ENCODE measurements at places on chromosomes 12 and 14. TPM values are rescaled to one million over a fixed set of nuclear protein-coding genes. Genes with fewer than 3 reads are reported as not detected.

- no peak for DNase-seq
- H3K27ac ChIP-seq, result no peak overlapping the region
- no peaks in the 10 kb centered on the region for H3K36me3 ChIP-seq
- H3K4me3 ChIP-seq, result no peak overlapping the region
- no peaks in the 10 kb centered on the region for H3K27me3 ChIP-seq
These were observed 93.5 kb downstream of the PLEKHA5 start for GRCh38 chr12:19223018-19223417.

DNA sequence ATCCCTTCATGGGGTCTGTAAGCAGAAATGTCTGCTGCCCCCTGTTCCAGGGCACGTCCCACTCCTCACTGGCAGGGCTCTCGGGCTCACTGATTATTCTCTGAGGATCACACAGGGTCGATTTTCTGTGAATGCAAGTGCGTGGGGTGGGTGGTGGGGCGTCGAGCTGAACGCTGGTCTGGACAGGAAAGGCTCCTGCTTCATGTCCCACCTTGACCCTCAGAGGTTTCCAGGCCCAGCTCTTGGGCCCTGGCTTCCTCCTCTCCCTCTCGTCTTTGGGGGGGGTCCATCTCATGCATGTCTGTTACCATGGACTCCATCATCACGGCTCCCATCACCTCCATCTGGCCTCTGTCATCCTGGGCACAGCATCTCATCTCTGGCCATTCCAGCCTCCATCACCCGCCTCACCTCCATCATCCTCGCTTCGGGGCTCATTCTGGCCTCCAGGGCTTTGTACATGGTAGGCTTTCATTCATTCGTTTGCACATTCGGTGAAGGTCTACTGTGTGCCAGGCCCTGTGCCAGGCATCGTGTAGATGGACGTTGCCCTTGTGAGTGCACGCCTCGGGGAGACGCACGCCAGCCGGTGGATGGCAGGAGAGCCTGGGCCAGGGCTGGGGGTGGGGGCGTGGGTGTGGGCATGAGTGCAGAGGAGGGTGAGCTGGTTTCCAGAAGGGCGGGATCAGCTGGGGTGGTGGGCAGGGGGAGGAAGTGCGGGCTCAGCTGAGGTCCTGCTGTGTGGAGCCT lies 34.7 kb downstream of the RTL1 start:
- no peak overlapping the region for H3K4me3 ChIP-seq
- H3K4me1 ChIP-seq, result peaks cover 2% of the 10 kb centered on the region

DNA sequence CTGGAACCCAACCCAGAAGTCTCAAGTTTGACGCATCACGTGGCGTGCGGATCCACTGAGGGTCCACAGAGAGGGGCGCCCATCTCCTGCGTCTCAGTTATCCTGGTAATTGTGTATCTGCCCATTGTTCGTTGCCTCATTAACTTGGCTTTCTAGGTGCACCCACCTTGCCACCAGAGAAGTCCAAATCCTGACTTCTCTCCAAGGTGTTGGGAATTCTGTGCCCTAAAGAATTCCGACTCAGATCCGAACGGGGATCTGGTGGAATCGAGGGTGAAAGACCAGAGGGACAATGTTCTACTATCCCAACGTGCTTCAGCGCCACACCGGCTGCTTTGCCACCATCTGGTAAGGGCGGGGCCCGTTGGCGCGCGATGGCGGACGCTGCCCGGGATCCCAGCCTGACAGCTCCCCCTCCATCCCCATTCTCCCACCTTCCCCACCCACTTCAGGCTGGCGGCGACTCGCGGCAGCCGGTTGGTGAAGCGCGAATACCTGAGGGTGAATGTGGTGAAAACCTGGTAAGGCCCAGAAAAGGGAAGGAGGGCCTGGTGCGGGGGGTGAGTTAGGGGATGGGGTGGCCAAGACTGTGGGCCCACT lies 481 bp downstream of the REC8 start:
- peaks cover 18% of the 10 kb centered on the region for H3K4me1 ChIP-seq
- no peak for DNase-seq
- peak overlapping the region; percentile 78 for H3K4me3 ChIP-seq
- H3K27me3 ChIP-seq, result no peaks in the 10 kb centered on the region
- peak overlapping the region; percentile 54 for H3K27ac ChIP-seq

DNA sequence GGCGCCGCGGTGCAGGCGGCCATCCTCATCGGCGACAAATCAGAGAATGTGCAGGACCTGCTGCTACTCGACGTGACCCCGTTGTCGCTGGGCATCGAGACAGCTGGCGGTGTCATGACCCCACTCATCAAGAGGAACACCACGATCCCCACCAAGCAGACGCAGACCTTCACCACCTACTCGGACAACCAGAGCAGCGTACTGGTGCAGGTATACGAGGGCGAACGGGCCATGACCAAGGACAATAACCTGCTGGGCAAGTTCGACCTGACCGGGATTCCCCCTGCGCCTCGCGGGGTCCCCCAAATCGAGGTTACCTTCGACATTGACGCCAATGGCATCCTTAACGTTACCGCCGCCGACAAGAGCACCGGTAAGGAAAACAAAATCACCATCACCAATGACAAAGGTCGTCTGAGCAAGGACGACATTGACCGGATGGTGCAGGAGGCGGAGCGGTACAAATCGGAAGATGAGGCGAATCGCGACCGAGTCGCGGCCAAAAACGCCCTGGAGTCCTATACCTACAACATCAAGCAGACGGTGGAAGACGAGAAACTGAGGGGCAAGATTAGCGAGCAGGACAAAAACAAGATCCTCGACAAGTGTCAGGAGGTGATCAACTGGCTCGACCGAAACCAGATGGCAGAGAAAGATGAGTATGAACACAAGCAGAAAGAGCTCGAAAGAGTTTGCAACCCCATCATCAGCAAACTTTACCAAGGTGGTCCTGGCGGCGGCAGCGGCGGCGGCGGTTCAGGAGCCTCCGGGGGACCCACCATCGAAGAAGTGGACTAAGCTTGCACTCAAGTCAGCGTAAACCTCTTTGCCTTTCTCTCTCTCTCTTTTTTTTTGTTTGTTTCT lies 1.7 kb downstream of the HSPA2 start:
- H3K36me3 ChIP-seq, result peaks cover 11% of the 10 kb centered on the region
- H3K4me1 ChIP-seq, result peaks cover 22% of the 10 kb centered on the region
- H3K4me3 ChIP-seq, result peak overlapping the region; percentile 92
- no peak for DNase-seq
- peaks cover 46% of the 10 kb centered on the region for H3K27me3 ChIP-seq

GRCh38 chr14:105993814-105994213 lies 467.4 kb downstream of the TMEM121 start:
- no peak overlapping the region for H3K27ac ChIP-seq
- H3K36me3 ChIP-seq, result no peaks in the 10 kb centered on the region
- no peak for DNase-seq
- H3K4me1 ChIP-seq, result peaks cover 52% of the 10 kb centered on the region
- H3K27me3 ChIP-seq, result peaks cover 5% of the 10 kb centered on the region
- H3K4me3 ChIP-seq, result no peak overlapping the region

DNA sequence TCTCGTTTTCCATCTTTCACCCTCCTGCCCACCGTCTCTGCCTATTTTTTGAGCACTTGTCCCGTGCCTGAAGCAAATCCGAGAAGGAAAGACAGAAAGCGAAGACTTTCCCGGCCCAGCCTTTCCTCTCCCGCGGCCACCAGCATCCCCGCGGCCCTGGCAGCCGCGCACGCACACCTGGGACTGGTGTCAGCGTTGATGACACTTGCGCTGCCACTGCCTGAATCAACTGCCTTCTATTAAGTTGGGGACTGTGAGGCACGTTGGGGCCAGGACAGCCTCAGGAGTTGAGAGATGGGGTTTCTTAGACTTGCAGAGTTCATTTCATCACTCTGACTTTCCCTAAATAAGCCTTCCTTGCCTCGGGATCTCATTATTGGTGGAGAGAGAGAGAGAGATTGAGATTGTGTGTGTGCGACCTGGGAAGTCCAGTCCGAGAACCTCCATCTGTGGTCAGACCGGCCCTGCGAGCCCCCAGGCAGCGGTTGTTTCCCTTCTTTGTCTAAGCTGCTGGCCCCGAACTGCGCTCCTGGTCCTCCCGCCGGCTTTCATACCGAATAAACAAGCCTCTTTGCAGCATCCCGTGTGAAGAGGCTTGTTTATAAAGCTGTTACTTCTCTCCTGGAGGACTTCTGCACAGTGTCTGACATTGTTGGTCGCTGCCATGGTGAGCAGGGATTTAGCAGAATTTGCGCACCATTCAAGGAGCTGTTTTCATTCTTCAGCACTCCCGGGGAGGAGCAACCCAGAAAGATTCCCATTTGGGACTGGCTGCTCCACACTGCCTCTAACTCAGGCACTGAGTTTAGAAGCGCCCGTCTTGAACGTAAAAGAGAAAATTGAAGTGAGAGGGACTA lies 1.5 kb downstream of the PDZRN4 start:
- no peak overlapping the region for H3K27ac ChIP-seq
- no peak for DNase-seq
- peaks cover 40% of the 10 kb centered on the region for H3K27me3 ChIP-seq
- peaks cover 6% of the 10 kb centered on the region for H3K4me1 ChIP-seq

Gene TAS2R9
- total RNA-seq, result not detected

Gene OTOGL
- not detected for total RNA-seq

Gene NUP37
- total RNA-seq, result 117 TPM

GRCh38 chr12:68780731-68781130 lies 27.2 kb upstream of the MDM2 start:
- H3K36me3 ChIP-seq, result no peaks in the 10 kb centered on the region
- no peaks in the 10 kb centered on the region for H3K27me3 ChIP-seq
- no peak overlapping the region for H3K4me3 ChIP-seq
- no peak overlapping the region for H3K27ac ChIP-seq

GRCh38 chr12:113808095-113808951 lies 157.8 kb downstream of the RBM19 start:
- H3K27me3 ChIP-seq, result no peaks in the 10 kb centered on the region
- peaks cover 50% of the 10 kb centered on the region for H3K36me3 ChIP-seq
- H3K4me1 ChIP-seq, result no peaks in the 10 kb centered on the region
- no peak for DNase-seq
- H3K4me3 ChIP-seq, result no peak overlapping the region
- H3K27ac ChIP-seq, result no peak overlapping the region

Gene SLC10A1
- not detected for total RNA-seq

Gene CCDC198
- not detected for total RNA-seq

GRCh38 chr12:104142543-104142942 lies 4.5 kb upstream of the NFYB start:
- peaks cover 4% of the 10 kb centered on the region for H3K27me3 ChIP-seq
- H3K4me3 ChIP-seq, result no peak overlapping the region
- no peak for DNase-seq
- H3K4me1 ChIP-seq, result no peaks in the 10 kb centered on the region
- H3K36me3 ChIP-seq, result no peaks in the 10 kb centered on the region

- peaks cover 8% of the 10 kb centered on the region for H3K4me1 ChIP-seq
- DNase-seq, result peak; percentile 56
These were observed 79.2 kb downstream of the HECTD4 start for GRCh38 chr12:112303004-112303403.

DNA sequence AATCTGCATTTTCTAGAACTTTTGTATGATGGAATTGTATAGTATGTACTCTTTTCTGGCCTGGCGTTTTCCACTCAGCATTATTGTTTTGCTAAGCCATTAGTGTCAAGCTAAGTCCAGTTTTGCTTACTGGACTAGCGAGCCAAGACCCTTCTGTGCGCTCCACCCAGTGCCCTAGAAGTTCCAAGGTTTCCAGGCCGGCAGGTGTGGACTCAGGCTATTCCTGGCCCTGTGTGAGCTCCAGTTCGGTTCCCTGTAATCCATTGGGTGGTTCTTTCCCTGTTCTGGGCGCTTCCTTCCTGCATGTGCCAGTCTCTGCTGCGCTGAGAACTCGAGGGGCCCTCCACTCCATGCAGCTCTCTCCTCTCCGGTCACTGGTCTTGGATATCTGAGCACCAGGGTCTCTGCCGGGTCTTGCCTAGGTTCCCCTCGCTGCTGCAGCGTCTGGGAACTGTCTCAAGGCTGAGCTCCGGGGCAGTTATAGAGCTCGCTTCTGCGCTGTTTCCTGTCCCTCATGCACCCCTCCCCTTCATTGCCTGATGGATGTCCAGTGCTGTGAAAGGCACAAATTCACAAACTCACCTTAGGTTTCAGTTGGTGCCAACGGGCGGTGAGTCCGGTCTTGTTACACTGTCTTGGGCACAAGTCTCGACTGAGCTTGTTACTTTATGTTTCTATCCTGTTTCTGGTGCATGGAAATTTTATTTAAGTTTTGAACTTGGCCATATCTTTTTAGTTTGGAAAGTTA lies 100.8 kb downstream of the ADGRD1 start:
- H3K27ac ChIP-seq, result no peak overlapping the region
- no peak overlapping the region for H3K4me3 ChIP-seq
- peaks cover 7% of the 10 kb centered on the region for H3K4me1 ChIP-seq
- H3K27me3 ChIP-seq, result peaks cover 26% of the 10 kb centered on the region
- no peaks in the 10 kb centered on the region for H3K36me3 ChIP-seq

Gene ARHGEF40
- total RNA-seq, result not detected

Gene STON2
- 0.37 TPM for total RNA-seq

- no peak overlapping the region for H3K27ac ChIP-seq
- no peaks in the 10 kb centered on the region for H3K4me1 ChIP-seq
- DNase-seq, result no peak
- H3K27me3 ChIP-seq, result peaks cover 4% of the 10 kb centered on the region
- no peaks in the 10 kb centered on the region for H3K36me3 ChIP-seq
- no peak overlapping the region for H3K4me3 ChIP-seq
These were observed 1231.7 kb upstream of the TMEM132C start for GRCh38 chr12:127035011-127035879.

Gene ADIPOR2
- total RNA-seq, result 62.9 TPM

- H3K27ac ChIP-seq, result no peak overlapping the region
- peaks cover 34% of the 10 kb centered on the region for H3K4me1 ChIP-seq
- H3K27me3 ChIP-seq, result no peaks in the 10 kb centered on the region
- no peak for DNase-seq
- H3K36me3 ChIP-seq, result no peaks in the 10 kb centered on the region
These were observed 92.1 kb downstream of the LRRC74A start for GRCh38 chr14:76918256-76918781.

DNA sequence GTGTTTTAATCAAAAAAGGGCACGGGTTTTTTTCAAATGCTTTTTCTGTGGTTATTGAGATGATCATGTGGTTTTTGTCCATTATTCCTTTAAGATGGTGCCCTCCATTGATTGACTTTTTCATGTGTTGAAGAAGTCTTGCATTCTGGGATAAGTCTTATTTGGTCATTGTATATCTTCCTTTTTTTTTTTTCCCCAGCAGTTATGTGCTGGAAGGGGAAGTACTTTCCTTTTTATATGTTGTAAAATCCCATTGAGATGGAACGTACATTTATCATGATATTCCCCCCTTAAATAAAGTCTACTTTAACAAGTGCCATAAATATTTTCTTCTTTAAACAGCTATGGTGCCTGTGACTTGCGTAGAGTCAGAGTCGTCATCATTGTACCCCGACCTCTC lies 24.8 kb upstream of the MUCL1 start:
- no peaks in the 10 kb centered on the region for H3K4me1 ChIP-seq
- no peak overlapping the region for H3K27ac ChIP-seq
- no peak for DNase-seq
- no peak overlapping the region for H3K4me3 ChIP-seq

GRCh38 chr12:449203-449602 lies 10.5 kb upstream of the B4GALNT3 start:
- H3K4me3 ChIP-seq, result no peak overlapping the region
- H3K36me3 ChIP-seq, result no peaks in the 10 kb centered on the region
